Choroid plexus epithelial cell (primary cell): ENCODE measurements at places on chromosomes 12 and 14.

- peak; percentile 71 for DNase-seq
Observed at GRCh38 chr14:22976620-22977433, 5.5 kb downstream of the AJUBA start.

DNA sequence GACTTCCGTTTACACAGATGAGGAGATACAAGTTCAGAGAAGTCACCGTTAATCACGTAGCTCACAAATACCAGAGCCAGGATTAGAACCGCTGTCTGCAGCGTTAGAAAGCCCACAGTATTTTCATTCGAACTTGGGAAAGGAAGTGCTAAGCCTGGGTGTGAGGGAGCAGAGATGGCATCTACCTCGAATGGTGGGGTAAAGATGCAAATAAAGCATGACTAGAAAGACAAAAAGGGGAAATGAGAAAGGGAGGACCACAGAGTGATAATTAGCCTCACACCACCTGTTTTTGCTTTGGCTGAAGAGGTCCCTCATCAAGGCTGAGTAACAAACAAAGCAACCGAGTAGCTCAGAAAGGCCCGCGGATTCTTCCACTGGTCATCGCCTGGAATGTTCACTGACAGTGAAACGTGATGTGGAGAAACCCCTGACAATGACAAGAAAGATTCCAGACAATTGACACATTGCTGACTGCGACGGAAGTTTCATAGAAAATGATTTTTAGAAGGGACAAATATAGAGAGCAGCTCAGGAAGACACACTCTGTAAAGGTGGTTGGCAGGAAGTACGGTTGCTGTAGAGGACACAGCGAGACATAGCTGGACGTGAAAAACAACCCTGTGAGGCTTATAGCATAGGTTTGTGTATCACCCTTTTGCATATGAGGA is 31.5 kb upstream of the BHLHE41 start:
- no peak for DNase-seq

- no peak for DNase-seq
Observed at GRCh38 chr12:130339951-130340350, 2.3 kb downstream of the PIWIL1 start.

DNA sequence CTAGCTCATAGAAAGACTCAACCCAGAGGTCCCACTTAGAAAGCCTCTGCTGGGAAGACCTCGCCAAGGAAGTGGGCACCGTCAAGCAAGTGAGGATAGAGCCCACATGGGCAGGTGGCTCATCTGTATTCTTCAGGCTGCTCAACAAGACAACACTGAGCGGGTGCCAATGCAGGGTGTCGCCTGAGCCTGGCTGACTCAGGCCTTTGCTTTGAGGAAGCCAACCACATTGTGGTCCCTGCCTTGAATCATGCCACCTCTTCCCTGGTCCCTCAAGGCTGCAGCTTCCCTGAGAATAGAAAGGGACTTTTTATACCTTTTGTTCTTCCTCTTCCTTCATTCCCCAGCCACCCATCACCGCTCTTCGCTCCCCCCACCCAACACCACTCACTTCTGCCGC is 2.1 kb upstream of the RNASE13 start:
- DNase-seq = no peak

GRCh38 chr12:118404876-118405521 is 28.6 kb downstream of the SUDS3 start:
- peak; percentile 83 for DNase-seq

DNA sequence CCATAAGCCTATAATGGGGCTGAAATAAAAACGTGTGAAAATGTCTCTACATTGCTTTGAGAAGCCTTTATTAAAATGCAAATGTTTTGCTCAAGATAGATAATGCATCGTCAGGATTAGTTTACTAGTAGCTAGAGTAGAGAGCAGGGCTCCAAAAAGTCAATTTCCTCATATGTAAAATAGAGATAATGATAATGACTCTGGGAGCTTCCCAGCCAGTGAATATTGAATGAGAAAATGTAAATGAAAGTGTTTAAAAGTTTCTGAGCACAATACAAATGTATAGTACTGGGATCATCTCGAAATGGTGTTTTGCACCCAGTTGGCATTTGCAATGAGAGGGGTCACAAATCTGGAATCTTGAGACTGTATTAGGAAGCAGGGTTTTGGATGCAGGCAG is 135.3 kb downstream of the OTOGL start:
- DNase-seq = no peak

DNA sequence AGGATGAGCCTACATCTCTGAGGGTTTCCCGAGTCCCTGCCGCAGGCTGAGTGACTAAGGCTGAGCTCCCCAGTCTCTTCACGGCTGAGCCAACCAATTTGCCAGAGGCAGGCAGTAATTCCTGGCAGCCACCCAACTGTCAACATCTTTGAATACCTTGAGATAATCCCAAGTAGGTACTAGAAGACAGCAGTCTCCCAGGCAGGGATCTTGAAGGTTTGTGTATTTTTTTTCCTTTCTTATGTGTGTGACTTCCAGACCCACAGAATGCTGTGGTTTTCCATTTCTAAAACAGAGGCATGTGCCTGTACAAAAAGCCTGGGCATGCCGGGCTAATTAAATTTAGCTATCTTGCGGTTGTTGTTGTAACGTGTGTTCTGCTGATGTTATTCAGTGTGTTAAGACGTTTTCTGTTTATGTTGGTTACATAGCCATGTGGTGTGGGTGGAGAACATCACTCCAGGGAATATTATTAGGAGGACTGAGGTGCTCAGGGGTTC is 155.5 kb downstream of the ANO2 start:
- DNase-seq = no peak

DNA sequence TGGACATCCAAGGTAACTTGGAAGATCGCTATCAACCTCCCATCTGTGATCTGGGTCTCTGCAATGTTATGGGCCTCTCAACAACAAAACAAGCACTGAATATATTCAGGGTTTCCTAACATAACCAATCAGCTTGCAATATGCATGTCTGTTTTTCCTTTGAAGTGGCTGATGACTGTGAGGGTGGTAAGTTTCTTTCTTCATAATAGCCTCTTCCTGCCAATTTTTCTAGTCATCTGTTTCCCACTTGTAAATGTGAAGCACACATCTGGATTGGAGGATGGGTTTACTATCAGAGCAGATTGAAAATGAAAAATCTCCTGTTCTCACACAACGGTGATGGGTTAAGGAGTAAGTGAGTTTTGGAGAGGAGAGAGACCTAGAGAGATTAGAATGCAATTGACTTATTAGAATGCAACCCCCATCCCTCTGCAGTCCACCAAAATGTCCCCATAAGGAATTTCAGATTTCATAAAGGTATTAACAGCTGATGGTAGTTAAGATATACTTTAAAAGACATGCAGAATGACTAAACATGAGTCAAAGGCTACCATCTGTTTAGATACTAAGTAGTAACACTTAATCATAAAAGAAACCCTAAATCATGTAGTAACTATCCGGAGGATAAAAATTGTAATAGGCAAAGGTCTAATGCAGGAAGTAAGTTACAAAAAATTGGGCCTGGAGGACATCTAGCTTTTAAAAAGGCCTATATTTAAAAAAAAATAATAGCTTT is 58.4 kb upstream of the SAV1 start:
- DNase-seq = peak; percentile 85

- DNase-seq = no peak
Observed at GRCh38 chr12:50981319-50982239, 29.2 kb downstream of the HIGD1C start.

DNA sequence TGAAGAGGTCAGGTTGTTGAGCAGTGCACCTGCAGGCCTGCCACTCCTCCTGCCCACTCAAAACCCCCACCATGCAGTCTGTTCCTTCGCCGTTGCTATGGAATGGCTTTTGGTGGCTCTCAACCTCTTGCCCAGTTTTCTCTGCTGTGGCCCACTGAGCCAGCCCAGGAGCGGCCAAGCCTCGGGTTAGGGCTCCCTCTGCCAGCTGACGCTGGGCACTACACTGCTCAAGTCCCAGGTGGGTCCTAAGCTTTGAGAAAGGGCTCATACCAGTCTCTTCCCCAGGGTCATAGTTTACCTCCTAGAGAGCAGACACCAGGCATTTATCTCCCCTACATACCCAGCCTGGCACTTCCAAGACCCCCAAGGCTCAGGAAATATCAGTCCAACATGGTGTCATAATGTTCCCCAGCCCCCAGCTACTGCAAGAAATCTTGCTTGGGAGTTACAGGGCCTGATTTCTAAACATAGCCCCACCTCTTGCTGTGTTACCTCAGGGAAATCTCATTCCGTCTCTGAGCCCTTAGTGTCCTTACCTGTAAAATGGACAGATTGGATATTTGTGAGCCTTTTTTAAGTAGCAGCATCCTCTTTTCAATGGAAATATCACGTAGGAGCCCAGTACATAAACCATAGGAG is 59.4 kb downstream of the TSPAN11 start:
- peak; percentile 78 for DNase-seq

GRCh38 chr12:117688446-117688845 is 280.3 kb downstream of the KSR2 start:
- DNase-seq = no peak

DNA sequence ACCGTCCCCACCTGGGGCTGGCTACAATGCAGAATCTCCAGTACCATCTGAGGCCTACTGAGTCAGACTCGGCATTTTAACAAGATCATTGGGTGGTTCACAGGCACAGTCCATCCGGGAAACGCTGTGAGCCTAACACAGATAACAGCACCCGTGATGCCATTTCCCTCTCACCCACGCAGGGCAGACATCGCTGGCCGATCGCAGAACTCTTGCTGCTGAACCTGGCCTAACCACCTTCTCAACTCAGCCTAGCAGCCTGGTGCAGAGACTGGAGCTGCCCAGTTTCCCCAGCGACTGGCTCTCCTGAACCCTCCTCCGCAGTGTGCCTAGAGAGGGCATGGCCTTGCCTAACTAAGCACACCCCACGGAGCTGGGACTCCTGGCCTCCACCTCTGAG is 83.3 kb downstream of the NCOR2 start:
- no peak for DNase-seq

- peak; percentile 1 for DNase-seq
Observed at GRCh38 chr12:97960741-97961608, 498.4 kb downstream of the RMST start.

DNA sequence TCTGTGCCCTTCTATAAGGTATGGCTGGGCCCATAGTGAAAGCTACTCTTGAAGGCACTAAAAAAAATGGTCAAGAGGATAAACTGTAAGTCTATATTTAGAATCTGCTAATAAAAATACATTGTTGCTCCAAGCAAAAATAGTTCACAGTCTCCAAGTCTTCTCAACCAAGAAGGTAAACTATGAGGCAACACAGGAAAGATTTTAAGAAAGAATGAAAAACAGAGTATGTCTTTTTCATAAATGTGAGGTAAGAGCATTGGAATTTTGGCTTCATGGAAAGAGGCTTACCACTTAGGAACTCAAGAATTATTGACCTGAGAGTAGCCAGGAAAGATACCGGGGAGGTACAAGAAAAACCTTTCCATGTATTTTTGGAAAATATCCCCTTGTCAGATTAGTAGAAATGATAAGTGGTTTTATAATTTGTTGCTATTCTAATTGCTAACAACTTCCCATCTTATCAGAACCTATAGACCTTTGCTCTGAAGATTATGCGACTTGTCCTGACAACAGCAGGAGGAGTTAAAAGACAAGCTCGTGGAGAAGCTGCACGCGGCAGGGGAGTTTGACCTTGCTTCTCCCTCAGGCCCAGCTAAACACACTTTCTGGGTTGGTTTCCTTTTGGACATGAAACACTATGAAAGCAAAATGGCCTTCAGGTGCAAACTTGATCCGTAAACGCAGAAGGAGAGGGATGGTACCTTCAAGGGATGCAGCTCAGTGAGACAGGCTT is 238.1 kb downstream of the FOXN3 start:
- DNase-seq = peak; percentile 76

DNA sequence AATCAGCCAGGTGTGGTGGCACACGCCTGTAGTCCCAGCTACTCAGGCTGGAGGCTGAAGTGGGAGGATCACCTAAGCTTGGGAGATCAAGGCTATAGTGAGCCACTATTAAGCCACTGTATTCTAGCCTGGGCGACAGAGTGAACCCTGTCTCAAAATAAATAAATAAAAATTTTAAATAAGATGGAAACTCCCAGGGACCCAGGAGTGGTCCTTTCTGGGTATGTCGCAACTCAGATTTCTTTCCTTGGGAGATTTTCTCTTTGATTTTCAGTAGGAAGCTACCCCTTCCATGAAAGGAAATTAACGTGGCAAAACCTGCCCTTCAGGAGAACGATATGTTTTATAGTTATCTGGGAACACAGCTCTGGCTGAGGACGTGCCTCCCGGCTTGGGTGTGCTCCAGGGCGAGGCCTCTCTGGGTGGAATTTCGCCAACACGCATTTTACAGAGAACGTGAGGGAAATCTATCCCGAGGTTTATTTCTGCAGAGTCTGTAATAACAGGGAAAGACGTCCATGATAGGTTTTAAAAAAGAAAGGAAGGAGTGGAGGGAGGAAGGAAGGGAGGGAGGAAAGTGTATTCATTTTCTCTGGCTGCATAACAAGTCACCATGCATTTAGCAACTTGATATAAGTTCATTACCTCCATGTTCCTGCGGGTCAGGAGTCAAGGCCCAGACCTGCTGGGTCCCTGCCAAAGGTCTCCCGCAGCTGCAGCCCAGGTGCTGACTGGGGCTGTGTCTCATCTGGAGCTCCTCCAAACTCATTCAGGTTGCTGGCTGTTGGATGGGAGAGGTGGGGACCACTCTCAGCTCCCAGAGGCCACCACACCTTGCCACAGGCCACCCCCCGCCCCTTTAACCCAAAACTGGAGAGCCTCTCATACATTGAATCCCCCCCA is 80.6 kb upstream of the GSC start:
- DNase-seq = no peak

GRCh38 chr14:97283426-97283825 is 486.2 kb downstream of the VRK1 start:
- DNase-seq = no peak

GRCh38 chr14:97361958-97362357 is 564.8 kb downstream of the VRK1 start:
- no peak for DNase-seq

GRCh38 chr14:96662116-96662970 is 134.8 kb upstream of the VRK1 start:
- DNase-seq = no peak

DNA sequence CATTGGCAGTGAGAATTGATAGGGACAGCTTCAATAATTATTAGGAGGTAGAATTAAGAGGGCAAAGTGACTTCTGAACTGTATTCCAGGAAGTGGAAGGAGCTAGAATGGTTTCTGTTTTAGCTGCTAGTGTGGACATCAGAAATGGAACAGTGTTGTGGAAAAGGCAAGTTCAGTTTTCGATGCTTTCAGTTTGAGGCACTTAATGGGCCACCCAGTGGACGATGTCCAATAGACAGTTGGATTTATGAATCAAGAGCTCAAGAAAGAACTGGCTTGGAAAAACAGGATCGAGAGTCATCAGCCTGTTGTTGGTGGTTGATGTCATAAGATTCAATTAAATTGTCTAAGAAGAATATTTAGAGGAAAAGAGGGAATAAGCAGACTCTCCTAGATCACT is 136.3 kb downstream of the DYRK2 start:
- no peak for DNase-seq

- DNase-seq = no peak
Observed at GRCh38 chr12:49345051-49345824, 1.4 kb upstream of the DNAJC22 start.

GRCh38 chr14:75645056-75645455 is 15.6 kb downstream of the ERG28 start:
- no peak for DNase-seq

- no peak for DNase-seq
Observed at GRCh38 chr12:62069976-62070375, 190.2 kb upstream of the USP15 start.
